NCI-H1048 (cell line): ENCODE measurements at places on chromosomes 3 and 15.

GRCh38 chr3:66036586-66037148 lies 2.1 kb downstream of the MAGI1 start:
- no peak for DNase-seq

- no peak for DNase-seq
Observed at GRCh38 chr3:62343755-62344154, 29.6 kb downstream of the FEZF2 start.

DNA sequence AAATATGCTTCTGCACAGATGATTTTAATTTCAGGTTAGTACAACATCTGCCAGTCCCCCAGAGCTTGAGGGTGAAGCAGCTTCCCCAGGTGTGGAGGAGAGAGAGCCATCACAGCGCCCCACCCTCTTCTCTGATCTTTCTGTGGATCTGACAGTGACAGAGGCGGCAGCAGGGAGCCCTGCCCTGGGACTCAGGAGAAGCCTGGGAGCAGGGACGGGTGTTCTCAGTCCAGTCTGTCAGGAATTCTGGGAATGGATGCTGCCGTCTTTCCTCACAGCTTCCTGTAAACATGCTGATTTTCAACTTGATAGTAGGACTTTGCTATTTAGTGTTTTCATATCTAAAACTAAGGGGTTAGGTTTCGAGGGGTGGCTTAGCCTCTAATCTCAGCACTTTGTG lies 11.4 kb upstream of the RAB8B start:
- no peak for DNase-seq

GRCh38 chr3:118400886-118401285 lies 633.8 kb downstream of the IGSF11 start:
- no peak for DNase-seq

GRCh38 chr15:57544848-57545480 lies 46.7 kb upstream of the MYZAP start:
- no peak for DNase-seq
